ENCODE measurements at places on chromosomes 6 and 20.

DNA sequence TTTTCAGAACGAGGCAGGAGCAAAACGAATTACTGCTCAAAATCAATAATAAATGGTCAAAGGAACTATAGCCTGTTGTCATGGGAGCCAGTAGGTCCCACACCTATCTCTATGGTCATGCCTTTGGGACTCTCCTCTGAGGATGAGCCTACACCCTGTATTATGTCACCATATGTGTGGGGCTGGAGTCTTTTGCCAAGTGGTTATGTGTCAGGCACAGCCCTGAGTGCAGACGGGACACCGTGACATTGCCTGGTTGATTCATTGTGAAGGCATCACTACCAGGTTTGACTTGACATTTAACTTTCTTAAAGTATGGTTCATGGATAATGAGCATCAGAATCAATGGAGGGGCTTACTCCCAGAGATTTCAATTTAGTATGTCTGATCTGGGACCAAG, 23.6 kb downstream of the BMP6 start:
- no peak for DNase-seq

DNA sequence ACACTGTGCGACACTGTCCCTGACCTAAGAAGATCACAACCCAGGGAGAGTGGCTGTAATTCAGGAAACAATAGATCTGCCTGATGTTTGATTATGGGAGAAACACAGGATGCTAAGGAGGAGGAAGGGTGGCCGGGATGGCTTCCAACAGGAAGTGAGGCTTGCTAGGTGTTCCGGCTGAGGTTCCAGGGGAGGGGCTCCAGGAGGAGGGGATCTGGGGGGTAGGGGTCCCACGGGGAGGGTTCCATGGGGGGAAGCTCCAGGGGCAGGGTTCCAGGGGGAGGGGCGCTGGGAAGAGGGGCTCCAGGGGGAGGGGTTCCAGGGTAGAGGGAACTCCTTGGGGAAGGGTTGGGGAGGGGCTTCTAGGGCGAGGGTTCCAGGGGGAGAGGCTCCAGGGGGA, 48.6 kb downstream of the DAAM2 start:
- no peak for DNase-seq

DNA sequence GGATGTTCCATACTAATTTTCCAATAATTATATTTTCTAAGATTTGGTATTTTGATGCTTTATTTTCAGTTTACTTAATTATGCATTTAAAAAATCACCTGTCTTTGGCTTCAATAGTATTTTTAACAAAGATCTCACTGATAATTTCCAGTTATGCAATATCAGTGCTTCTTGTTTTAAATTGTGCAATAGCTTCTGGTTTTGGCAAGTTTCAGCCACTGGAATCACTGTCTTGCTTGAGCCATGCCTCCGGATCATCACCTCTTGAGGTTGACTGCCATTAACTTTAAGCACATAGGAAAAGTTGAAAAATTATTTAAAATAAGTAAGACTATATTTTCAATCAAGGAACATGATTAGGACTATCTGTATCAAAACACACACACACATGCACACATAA, 1242.1 kb downstream of the HACE1 start:
- DNase-seq, result no peak

GRCh38 chr6:89853068-89853467, 23.4 kb downstream of the CASP8AP2 start:
- DNase-seq, result no peak

DNA sequence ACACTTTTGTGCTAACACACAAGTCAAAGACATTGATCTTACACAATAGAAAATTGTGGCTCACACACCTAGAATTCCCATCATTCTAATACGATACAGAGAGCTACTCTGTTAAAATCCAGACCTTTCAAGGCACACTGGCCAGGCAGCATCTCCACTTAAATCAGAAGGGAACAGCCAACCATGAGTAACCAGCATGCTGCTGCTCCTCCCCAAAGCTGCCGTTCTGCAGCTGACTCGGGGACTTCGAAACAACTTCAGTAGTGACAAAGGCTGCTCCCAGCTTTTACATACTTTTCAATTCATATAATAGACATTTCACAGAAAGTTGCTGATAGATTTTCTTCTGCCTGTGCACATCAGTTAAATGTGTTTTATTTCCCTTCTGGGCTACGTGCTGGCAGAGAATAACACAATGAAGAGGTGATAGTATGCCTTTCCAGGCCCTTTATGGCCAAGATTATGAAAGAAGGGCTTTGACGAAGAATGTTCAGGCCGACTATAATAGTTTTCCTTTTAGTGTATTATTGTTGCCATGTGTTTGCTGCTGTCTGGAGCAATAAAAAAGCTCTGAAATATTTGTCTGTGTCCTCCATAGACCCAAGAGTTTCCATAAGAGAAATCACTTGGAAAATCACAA, 159.0 kb downstream of the GMDS start:
- no peak for DNase-seq

GRCh38 chr20:16555754-16556153, 17.5 kb downstream of the KIF16B start:
- no peak for DNase-seq

- no peak for DNase-seq
These were observed 10.7 kb downstream of the ZFAND3 start for GRCh38 chr6:37830225-37830624.

GRCh38 chr6:22326500-22326899, 29.7 kb upstream of the PRL start:
- no peak for DNase-seq

DNA sequence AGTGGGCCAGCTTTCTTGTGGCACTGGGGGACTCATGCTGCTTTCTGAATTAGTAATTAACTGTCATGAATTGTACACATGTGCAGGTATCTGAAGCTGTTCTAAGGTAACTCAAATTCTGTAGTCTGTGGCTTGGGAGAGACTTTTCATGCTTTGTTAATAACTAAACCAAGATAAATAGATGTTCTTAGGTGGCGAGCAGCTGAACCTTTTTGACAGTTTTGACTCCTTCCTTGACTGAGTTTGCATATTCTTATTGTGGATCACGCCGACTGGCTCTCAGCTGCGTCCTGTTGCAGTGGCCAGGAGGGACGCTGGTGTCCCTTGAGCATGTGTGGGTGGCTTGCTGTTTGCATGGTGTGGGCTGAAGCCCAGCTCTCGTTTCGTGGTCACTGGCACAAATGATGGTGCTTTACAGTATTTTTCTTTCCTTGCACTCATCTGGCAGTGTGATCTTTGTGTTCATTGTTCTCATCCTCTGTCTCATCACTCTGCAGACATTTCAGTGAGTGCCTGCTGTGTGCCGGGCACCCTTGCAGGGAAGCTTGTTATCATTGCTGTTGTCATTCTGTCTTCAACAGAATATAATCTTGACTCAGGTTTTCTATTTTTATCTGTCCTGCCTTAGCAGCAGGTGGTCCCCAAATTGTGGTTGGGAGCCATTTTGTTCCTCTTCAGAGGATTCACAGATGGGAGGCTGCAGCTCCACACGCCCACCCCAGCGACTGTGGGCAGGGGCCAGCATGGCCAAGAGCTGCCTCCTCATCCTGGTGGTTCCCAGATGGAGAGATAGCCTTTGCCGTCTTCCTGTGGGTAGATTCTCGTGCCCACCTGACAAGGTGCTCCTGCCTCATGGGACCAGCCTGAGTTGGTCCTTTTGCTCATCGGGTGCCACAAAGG, 39.6 kb downstream of the DUSP22 start:
- no peak for DNase-seq

GRCh38 chr6:28802417-28803336, 121.1 kb downstream of the TRIM27 start:
- DNase-seq, result no peak

DNA sequence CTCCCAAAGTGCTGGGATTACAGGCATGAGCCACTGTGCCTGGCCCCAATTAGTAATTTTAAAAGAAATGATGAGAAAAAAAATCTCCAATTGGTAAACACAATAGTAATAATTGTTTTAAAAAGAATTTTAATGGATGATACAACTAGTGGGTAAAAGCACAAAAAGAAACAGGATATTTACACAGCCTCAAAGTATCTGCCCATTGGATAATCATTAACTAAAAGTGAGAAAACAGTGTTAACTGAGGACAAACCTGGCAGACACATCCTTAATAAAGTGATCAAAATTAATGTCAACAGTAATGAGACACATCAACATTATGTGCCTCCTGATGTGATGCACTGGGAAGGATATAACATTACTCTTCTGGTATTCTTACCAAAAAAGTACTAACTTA, 24.5 kb downstream of the DTNBP1 start:
- DNase-seq, result no peak

Data from stimulated activated CD8-positive, alpha-beta memory T cell treated with anti-CD3 and anti-CD28 coated beads, Interleukin-2, amount 100 ng/mL, for 1 hour (primary cell).